ENCODE measurements at places on chromosomes 5 and 9. TPM values are rescaled to one million over a fixed set of nuclear protein-coding genes. Genes with fewer than 3 reads are reported as not detected.

DNA sequence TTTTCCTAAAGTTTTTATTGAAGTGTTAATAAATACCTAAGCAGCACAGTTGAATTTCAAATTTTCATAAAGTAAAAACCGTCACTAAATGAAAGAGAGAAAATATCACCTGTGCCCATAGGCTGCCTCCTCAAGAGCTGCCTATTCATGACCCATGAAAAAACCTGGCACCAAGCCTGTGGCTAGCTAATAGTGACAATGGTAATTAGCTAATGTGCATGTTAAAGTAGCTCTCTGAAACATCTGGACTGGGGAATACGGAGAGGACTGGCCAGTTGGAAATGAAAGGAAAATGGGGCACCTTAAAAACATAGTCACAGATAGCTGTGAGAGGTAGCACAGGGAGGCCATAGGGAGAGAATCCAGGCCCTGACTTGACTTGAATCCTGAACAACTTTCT lies 5.4 kb upstream of the GNE start:
- DNase-seq = no peak

DNA sequence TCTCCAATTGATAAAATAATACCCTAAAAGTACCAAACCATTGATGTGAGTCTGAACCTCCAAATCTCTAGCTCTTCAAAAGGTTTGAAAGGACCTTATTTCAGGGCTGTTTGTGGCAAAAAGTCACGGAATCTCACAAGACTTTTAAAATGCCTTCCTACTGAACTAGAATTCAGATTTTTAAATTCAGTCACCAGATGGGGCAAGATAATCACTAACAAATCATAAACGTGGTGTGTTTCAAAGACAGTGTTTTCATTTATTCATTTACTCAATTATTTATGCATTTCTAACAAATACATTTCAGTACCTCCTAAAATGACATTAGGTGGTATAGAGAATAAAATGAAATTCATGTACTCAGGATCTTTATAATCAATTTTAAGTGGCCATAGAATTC lies 68.2 kb upstream of the SMC2 start:
- no peak for DNase-seq

GRCh38 chr5:15787681-15788080 lies 287.7 kb downstream of the FBXL7 start:
- DNase-seq = no peak

- no peak for DNase-seq
Observed at GRCh38 chr9:117403403-117403811, 11.4 kb downstream of the ASTN2 start.

DNA sequence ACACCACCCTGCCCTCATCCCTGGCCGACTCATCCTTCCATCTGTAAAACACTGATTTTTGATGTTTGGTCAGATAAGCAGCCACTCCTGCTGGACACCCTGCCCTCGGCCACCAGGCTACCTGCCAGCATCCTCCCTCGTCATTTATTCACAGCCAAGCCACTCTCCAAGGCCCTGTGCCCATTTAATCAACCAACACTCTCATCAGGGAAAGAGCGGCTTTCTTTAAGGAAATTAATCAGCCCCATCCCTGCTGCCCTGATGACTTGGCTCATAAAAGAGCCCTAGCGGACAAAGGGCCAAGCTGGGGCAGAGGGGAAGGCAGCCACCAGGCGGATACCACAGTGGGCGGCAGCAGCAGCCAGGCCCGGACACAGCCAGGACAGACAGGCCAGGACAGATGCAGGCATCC lies 52.4 kb downstream of the GOLM1 start:
- no peak for DNase-seq

GRCh38 chr9:134913041-134913712 lies 4.5 kb downstream of the FCN1 start:
- DNase-seq = no peak

DNA sequence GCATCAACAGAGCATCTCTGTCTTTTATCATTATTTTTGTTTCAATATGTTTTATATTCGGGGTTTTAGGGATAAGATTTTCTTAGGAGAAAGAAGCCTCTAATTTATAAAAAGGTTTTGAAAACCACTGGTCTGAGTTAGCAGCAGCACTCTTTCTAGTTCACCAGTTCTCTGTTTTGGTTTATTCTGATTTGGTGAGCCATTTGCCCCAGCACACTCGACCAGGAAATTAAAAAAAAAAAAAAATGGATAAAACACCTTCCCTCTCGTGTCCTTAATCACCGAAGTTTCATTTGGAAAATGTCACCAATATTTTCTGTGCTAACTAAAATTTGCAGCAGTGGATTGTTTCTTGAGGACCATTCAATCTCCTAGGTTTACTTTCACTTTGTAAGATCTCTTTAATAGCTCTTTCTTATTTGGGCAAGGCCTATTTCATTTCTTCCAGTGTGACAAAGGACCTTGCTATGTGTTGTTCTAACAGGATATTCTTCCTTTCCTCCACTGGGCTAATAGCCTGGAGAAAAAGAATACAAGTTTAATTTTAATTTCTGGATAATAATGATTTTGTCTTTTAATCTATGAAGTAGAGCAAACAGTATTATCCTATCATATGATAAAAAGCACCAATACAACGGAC lies 57.8 kb upstream of the ANXA1 start:
- DNase-seq = no peak

DNA sequence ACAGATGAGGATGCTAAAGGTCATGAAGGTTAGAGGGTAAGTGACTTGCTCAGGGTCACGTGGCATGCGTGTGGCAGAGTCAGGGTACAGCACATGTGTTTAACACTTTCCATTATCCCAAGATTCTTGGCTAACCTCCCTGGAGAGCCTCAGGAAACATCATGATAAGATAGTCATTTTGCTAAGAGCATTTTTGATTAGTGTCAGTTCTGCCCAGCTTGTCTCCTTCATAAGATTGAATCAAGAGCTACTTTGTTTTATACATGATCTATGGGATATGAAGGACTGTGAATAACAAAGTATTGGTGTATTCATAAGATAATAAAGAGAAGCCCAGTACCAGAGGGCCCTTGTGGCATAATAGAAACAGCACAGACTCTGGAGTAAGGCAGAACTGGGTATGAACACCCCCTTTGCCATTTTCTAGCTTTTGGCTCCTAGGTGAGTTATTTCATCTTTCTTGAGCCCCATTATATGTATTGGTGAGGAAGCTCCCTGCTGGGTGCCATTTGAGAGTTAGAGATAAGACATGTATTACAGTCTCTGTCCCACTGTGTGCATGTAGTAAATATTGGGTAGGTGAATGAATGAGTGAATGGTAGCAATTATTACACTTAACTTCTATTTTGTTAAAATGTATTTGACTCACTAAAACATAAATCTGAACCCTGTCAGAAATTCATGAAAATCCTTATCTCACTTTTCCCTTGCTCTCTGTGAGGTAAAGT lies 16.1 kb downstream of the PTPDC1 start:
- DNase-seq = no peak

GRCh38 chr5:56421246-56422075 lies 188.3 kb upstream of the ANKRD55 start:
- no peak for DNase-seq

- DNase-seq = no peak
Observed at GRCh38 chr9:70502690-70503089, 88.2 kb upstream of the KLF9 start.

DNA sequence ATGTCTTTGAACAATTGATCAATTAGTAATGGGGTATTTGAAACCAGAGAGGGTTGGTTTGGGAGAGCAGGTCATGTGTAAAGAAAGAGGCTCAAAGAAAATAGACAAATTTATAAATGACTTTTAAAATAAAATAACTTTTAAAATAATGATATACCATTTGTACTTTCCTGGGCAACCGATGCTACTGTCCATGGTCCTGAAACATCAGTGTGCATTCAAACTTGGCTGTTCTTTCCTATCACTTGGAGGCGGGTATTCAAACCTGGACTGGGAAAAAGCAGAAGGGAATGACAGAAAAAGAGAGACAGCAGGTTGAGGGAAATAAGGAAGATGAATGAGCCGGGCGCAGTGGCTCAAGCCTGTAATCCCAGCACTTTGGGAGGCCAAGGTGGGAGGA lies 1446.4 kb upstream of the WWC1 start:
- no peak for DNase-seq

DNA sequence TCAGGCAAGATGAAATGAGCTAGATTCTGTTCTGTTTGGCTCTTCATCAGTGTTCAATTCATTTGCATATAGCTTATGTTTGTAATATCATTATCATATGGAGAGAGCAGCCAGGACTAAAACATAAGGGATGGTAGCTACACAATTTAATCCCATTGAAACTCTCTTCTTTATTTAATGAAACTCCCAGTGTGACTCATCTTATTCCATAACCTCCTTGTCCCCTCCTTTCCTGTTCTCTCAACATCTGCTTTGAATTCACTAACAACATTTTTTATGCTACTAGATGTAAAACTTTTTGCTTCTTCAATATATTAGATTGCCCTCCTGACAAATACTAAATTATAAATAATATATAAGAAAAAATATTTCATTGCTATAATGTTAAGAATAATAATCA lies 1823.4 kb downstream of the MAT2B start:
- no peak for DNase-seq

DNA sequence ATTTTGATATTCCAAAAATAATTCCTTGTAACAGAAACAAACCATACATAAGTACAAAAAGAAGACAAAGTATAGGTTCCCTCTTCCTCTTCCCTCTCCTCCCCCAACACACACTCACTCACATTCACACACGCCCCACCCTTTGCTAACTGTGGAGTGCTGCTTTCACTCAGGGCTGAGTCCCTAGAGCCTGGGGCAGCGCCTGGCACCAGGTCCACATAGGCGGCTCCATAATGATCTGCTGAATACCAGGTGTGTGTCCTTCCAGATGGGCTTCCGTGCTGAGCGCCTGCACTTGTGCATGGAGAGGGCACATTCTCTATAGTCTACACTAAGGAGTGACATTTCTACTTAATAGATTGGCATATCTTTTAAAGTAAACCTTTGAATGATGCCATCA lies 3.7 kb downstream of the SEMA4D start:
- DNase-seq = no peak

DNA sequence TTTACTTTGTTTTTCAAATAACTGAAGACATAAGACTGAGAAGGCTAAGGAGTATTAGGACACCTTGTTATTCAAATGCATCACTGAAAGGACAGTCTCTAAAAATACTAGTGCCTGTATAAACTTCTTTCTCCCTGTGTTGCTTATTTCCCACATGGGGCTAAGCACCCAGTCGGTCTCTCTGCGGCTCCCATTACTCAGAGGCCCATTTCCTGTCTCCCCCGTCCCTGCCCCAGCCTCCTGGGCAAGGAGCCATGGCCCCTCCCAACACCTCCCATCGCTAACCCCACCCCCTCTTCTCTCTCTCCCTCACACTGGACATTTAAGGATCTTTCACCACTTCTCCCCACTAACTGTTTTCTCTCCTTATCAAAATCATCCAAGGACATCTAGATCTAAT lies 81.9 kb downstream of the EBF1 start:
- DNase-seq = no peak

- no peak for DNase-seq
Observed at GRCh38 chr5:151739395-151739794, 19.0 kb downstream of the ATOX1 start.

GRCh38 chr5:16891033-16891432 lies 45.1 kb downstream of the MYO10 start:
- DNase-seq = no peak

DNA sequence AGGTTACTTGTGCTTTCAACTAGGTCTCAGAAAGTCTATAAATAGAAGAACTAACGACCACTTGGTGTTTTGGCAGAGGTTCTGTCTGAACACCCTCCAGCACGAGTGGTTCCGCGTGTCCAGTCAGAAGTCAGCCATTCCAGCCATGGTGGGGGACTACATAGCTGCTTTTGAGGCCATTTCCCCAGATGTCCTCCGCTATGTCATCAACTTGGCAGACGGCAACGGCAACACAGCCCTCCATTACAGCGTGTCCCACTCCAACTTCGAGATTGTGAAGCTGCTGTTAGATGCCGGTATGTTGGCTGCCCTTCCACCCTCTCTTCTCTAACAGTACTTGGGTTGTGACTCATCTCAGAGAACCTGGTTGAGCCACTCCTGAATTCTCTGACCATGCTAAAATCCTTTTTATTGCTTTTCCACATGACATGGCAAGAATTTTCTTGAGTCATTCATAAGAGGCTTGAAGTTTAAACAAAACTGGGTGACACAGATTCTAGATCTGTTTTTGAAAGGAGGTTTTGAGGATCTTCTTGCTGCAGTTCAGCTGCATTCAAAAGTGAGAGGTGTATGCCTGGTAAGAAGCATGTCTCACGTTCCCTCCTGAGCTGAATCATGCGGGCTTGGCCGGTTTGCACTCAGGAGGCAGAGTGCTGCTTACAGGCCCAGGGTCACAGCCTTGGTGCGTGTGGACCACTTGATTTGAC lies 103.1 kb upstream of the DMRT1 start:
- no peak for DNase-seq

DNA sequence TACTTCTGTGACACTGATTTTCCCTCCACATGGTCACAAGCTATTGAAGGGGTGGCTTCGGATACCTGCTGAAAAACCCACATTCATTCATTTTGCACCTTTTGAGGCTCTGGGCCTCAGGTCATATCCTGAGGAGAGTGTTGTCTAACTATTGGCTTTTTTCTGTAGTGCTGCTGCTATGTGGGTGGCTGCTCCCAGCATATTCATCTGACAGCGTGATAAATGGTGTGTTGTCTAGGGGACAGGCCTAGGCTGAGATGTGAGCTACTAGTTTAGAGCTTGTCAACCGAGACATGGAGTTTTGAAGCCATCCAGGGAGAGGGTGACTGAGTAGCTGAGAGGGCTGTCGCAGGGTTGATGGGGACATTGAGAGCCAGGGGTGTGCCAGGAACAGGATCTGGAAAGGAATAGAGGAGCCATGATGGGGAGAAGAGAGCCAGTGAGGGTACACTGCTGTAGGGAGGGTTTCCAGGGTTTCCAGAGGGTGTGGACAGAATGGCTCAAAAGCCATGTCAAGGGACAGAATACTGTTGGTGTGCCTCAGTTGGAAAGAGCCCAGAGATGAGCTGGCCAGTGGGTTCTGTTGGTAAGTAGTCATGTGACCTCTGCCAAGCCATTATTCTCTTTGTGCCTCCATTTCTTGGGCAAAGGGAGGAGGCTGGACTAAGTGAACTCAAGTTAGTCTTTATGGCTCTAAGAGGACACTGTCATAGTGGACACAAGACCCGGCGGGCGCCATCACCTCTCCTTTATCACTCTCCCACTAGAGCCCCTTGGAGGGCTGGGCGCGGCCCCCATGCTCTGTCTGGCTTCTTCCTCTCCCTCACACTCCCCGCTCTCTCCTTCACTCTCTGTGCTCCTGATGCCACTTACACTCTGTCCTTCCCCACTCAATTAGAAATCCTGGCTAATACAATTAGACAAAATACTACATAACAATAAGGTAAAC lies 19.9 kb downstream of the ADCY2 start:
- DNase-seq = no peak

ZNF483 gene
- total RNA-seq = 2.7 TPM

SLC34A1 gene
- 0.09 TPM for total RNA-seq

TMEM174 gene
- total RNA-seq = not detected

PCA3 gene
- not detected for total RNA-seq

ANKRD34B gene
- not detected for total RNA-seq

NOXA1 gene
- total RNA-seq = 0.74 TPM

CARD6 gene
- 2.1 TPM for total RNA-seq

MEIKIN gene
- not detected for total RNA-seq
